ENCODE measurements at places on chromosomes 5 and 9. TPM values are rescaled to one million over a fixed set of nuclear protein-coding genes. Genes with fewer than 3 reads are reported as not detected.

Gene GABBR2
- total RNA-seq, result 13.7 TPM

Gene COL5A1
- total RNA-seq, result 87.1 TPM

Gene PCDHGA12
- total RNA-seq, result 8.7 TPM

Gene ACTL7A
- not detected for total RNA-seq

Gene ZDHHC11B
- total RNA-seq, result not detected

Gene PCDHA11
- total RNA-seq, result 0.07 TPM

Gene PLAC8L1
- not detected for total RNA-seq

Gene ADGRD2
- total RNA-seq, result not detected

Gene GABRB2
- total RNA-seq, result not detected

Gene GOLM1
- total RNA-seq, result 85.1 TPM

Gene CCL28
- 0.85 TPM for total RNA-seq

Gene MARCHF11
- not detected for total RNA-seq

Gene GDA
- total RNA-seq, result not detected

Gene HAVCR1
- not detected for total RNA-seq

Gene ADRB2
- 3.5 TPM for total RNA-seq

Gene EPB41L4B
- 0.42 TPM for total RNA-seq

Gene PTGER4
- total RNA-seq, result 107 TPM

Gene IFNE
- 0.92 TPM for total RNA-seq

Gene NR4A3
- 0.07 TPM for total RNA-seq

Gene CKMT2
- 0.07 TPM for total RNA-seq

Gene PCDHB3
- 0.35 TPM for total RNA-seq

Gene GPR150
- total RNA-seq, result 0.20 TPM

Gene CWC27
- 20.1 TPM for total RNA-seq

Gene HARS1
- total RNA-seq, result 110 TPM

Gene MCCC2
- total RNA-seq, result 28.9 TPM

Gene CNTNAP3B
- 202 TPM for total RNA-seq

Gene SLC36A2
- not detected for total RNA-seq

Gene NANS
- total RNA-seq, result 133 TPM

Gene LECT2
- not detected for total RNA-seq

Gene CARTPT
- total RNA-seq, result not detected

Gene NXNL2
- not detected for total RNA-seq

Gene CDH6
- total RNA-seq, result 0.11 TPM

Gene PTPRD
- total RNA-seq, result 0.60 TPM

Gene IRX4
- not detected for total RNA-seq

Gene DNAI1
- total RNA-seq, result not detected

Gene GZMA
- total RNA-seq, result not detected

Gene MLANA
- not detected for total RNA-seq

Gene GFI1B
- not detected for total RNA-seq

Gene ERGIC1
- total RNA-seq, result 105 TPM

Gene ECPAS
- total RNA-seq, result 102 TPM

Gene NUDT12
- 7.6 TPM for total RNA-seq

Gene OBP2B
- total RNA-seq, result not detected

Gene PCDHGA5
- total RNA-seq, result 0.40 TPM

Gene HEMGN
- total RNA-seq, result not detected

Data from pulmonary artery endothelial cell (primary cell).